Left renal pelvis (tissue), 4 donors: ENCODE measurements at places on chromosomes 13 and 19. TPM values are rescaled to one million over a fixed set of nuclear protein-coding genes. Genes with fewer than 3 reads are reported as not detected.

PRSS57 gene
- polyA plus RNA-seq: 0.23 TPM

DNA sequence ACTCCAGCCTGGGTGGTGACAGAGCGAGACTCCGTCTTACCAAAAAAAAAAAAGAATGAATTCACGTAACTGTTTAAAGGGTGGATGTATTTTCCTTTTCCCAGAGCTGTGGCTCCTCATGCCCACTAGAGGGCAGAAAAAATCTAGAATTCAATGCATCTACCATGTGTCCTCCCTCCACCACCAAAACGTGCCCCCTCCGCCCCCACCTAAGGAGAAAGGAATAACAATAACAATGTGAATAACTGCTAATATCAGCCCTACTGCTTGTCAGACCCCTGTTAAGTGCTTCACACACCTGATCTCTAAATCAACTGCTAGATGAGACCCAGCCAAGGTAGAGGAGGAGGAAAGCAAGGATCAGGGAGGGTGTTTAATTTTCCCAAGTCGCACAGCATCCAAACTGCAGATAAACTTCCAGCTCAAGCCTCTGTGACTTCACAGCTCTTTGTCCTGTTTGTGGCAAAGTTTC is 20.2 kb upstream of the PNMA8B start:
- DNase-seq: no peak

DNA sequence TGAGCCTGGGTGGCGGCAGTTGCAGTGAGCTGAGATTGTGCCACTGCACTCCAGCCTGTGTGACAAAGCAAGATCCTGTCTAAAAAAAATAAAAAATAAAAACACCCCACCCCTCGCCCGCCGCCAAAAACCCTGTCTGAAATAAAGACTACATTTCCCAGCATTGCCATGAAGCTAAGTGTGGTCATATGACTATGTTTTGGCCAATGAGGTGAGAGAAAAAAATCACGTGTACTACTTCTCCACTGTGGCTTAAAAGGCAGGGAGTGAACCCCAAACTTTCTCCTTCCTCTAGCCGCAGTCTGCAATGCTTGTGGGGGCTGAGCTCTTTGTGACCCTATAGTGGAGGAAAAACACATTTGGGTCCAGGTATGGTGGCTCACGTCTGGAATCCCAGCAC is 54.9 kb downstream of the COLGALT1 start:
- no peak for DNase-seq

PRODH2 gene
- 15.6 TPM for polyA plus RNA-seq

GRCh38 chr13:39405596-39406205 is 197.3 kb downstream of the LHFPL6 start:
- DNase-seq: no peak

- no peak for DNase-seq
Measured at GRCh38 chr13:32904266-32904665, 112.0 kb upstream of the KL start.

- no peak for DNase-seq
Measured at GRCh38 chr19:32861596-32861995, 8.0 kb downstream of the SLC7A9 start.

GRCh38 chr19:31943191-31943661 is 402.2 kb upstream of the ZNF507 start:
- DNase-seq: no peak

- DNase-seq: no peak
Measured at GRCh38 chr19:5811117-5811516, 6.2 kb downstream of the NRTN start.

- no peak for DNase-seq
Measured at GRCh38 chr19:6030214-6030507, 52.2 kb upstream of the RANBP3 start.

RNF113B gene
- not detected for polyA plus RNA-seq

DNA sequence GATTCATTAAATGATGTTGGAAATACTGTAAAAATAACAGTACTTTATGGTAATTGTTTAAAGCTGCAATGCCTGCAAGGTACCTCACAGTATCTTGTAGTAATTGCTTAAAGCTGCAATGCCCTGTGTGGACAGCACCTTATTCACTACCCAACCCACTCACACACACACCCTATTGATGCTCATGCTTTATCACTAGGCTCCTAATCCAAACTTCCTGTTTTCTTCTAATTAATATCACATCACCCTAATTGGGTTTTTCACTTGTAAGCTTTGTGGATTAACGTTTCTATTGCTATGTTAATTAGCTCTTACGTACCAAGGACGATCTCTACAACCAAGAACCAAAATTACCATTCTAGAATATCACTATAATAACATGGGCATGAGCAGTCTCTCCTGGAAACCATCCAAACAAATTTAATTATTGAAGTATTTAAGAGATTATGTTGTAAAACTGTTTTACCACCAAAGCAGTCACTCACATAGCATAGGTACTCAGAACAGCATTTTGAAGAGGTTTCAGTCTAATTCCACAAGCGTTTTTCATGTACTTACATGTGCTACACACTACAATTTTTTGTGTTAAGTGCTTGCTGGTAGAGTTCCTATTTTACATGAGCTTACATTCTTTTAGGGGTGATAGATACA is 303.8 kb downstream of the PCDH9 start:
- DNase-seq: no peak

DNA sequence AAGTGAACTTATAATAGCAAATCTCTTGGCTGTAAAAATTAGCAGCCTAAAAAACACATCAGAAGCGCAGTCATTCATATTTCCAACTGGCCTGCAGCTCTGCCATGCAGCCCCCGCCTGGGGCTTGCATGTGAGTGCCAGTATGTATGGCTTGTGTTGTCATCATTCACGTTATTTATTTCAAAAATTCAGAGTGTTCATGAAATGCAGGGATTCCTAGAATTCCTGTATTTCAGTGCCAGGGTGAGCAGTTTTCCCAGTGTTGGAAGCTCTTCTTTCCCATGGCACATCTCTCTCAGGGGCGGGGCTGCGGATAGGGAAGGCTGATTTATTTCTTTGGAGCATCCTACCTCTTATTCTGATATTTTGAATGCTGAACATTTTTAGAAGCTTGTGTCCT is 234.6 kb downstream of the FGF9 start:
- no peak for DNase-seq

DNA sequence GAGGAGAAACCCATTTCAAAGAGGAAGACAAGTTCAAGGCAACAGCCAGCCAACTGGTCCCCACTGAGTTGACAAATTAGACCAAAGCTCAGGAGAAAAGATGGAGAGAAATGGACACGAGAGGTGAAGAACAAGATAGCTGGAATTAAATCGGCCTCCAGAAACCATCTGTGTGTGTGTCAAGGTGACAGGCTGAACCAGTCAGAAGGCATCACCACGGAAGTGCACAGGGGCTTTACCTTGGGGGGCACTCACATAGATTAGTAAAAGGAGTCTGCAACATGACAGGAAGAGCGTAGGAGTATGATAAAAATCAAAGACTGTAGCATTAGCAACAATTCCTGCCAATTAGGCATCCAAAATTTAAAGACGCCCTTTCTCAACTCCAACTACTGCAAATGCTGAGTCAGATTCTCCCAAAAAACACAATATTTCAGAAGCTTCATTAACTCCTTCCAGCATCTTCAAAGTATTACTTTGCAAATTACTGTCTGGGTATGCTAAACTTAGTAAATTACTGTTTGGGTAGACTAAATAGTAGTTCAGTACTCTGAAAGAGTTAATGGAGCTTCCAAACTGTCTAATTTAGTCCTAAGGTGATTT is 66.2 kb downstream of the FOXO1 start:
- DNase-seq: no peak

OR7C1 gene
- polyA plus RNA-seq: 0.15 TPM

CDX2 gene
- polyA plus RNA-seq: not detected

AXL gene
- polyA plus RNA-seq: 37.8 TPM

GRCh38 chr19:39795001-39795400 is 16.3 kb downstream of the LEUTX start:
- DNase-seq: no peak

- DNase-seq: no peak
Measured at GRCh38 chr13:76527041-76527440, 359.2 kb downstream of the KCTD12 start.

- no peak for DNase-seq
Measured at GRCh38 chr13:25231517-25231916, 55.8 kb downstream of the MTMR6 start.

- DNase-seq: no peak
Measured at GRCh38 chr13:69028936-69029335, 1078.7 kb upstream of the ATXN8OS start.

RNF225 gene
- not detected for polyA plus RNA-seq

- no peak for DNase-seq
Measured at GRCh38 chr13:84491952-84492351, 609.7 kb upstream of the SLITRK1 start.

- no peak for DNase-seq
Measured at GRCh38 chr19:2252797-2253105, 3.5 kb downstream of the JSRP1 start.

MYPOP gene
- polyA plus RNA-seq: 7.6 TPM

- no peak for DNase-seq
Measured at GRCh38 chr19:7795555-7796161, 32.6 kb downstream of the CLEC4M start.

- DNase-seq: no peak
Measured at GRCh38 chr19:6012426-6013170, 34.7 kb upstream of the RANBP3 start.

- no peak for DNase-seq
Measured at GRCh38 chr13:72820156-72820897, 38.4 kb downstream of the PIBF1 start.

FBXO17 gene
- polyA plus RNA-seq: 86.3 TPM

CYP2B6 gene
- polyA plus RNA-seq: 3.5 TPM

- no peak for DNase-seq
Measured at GRCh38 chr13:40194224-40194806, 472.1 kb downstream of the FOXO1 start.

CCDC106 gene
- 29.6 TPM for polyA plus RNA-seq

DNA sequence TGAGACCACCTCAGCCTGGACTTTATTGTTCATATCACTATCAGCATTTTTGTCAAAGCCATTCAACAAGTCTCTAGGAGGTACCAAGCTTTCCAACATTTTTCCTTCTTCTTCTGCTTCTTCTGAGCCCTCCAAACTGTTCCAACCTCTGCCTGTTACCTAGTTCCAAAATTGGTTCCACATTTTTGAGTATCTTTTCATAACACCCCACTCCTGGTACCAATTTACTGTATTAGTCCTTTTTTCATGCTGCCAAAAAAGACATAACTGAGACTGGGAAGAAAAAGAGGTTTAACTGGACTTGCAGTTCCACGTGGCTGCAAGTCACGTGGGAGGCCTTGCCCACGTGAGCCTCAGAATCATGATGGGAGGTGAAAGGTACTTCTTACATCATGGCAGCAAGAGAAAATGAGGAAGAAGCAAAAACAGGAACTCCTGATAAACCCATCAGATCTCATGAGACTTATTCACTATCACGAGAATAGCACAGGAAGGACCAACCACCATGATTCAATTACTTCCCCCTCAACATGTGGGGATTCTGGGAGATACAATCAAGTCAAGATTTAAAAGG is 215.1 kb downstream of the PCDH17 start:
- DNase-seq: no peak

DNA sequence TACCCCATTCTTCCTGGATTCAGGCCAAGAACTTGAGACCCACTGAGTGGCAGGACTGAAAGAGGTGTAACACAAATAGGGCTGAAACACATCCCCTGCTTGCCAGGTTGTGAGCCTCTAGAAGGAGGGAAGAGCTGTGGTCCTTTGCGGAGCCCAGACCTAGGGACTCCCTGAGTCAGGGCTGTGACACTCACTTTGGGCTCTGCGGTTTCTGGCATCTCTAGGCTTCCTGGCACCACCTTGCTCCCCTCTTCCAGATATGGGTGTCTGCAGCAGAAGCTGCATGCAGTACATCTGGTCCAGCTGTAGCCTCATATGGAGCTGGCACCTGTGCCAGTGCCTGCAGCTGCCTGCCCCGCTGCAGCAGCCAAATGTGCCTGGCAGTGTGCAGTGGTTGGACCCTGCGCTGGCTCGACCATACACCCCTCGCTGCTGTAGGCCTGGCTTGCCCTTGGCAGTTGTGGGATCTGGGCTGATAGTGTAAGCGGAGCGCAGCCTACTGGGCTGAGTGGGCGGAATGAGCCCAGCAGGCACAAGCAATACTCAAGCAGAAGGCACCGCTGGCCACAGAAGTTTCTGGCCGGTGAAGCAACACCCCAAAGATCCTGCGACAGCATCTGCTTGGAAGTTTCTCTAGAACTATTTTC is 290.4 kb downstream of the SLITRK6 start:
- DNase-seq: no peak

- no peak for DNase-seq
Measured at GRCh38 chr13:113176280-113176679, 17.8 kb downstream of the PROZ start.

GRCh38 chr13:28705461-28706083 is 13.2 kb downstream of the SLC46A3 start:
- no peak for DNase-seq

GRCh38 chr13:30431269-30431940 is 9.1 kb downstream of the UBE2L5 start:
- DNase-seq: no peak

GRCh38 chr19:32350471-32350865 is 5.1 kb downstream of the ZNF507 start:
- DNase-seq: no peak

DNA sequence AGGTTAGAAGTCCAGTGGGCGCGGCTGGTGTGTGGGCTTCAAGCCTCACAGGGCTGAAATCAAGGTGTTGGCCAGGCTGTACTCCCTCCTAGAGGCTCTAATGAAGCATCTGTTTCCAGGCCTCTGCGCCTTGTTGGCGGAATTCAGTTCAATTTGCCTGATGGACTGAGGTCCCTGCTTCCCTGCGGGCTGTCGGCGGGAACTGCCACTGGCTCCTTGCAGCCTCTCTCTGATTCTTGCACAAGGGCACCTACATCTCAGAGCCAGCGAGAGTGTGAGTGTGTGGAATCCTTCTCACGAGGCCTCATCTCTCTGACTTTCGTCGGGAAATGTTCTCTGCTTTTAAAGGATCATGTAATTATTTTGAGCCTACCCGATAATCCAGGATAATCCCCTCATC is 128.6 kb downstream of the DLEU7 start:
- no peak for DNase-seq

DNA sequence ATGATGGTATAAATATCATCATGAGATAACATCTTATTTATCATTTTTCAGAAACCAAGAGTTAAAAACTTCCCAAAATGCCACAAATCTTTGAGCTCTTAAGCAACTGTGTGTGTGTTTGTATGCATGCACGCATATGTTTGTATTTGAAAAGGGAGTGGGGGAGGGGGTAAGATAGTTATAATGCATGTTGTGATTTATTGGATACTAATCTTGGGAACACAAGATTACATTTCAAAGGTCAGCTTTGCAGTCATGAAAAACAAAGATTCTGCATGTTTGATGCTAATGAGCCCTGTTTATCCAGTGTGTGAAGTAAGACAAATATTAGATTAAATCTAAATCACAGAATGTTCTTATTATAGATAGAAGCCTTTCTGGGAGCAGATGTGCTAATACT is 355.9 kb downstream of the DCT start:
- no peak for DNase-seq
